ENCODE measurements at places on chromosomes 7 and 10.

- peak; percentile 54 for DNase-seq
These were observed 74.5 kb downstream of the INSIG1 start for GRCh38 chr7:155371884-155372781.

DNA sequence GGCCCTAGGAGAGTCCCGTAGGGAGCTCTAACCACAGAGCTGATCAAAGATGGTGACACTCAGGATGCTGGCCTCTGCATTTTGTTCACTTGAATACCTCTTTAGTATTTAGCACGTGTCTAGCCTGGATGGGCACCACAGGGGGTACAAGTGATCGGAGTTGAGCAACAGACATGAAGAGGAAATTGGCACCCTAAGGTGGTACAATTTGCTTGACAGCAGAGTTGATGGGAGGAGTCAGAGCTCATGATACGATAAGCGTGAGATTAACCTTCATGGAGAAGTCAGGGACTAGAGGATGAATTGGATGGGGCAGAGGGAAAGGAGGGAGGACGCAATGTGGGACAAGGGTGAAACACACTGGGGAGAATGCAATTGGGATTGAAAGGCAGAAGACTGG lies 9.9 kb upstream of the ZNF212 start:
- peak; percentile 17 for DNase-seq

GRCh38 chr7:146255609-146256008 lies 139.0 kb downstream of the CNTNAP2 start:
- no peak for DNase-seq

DNA sequence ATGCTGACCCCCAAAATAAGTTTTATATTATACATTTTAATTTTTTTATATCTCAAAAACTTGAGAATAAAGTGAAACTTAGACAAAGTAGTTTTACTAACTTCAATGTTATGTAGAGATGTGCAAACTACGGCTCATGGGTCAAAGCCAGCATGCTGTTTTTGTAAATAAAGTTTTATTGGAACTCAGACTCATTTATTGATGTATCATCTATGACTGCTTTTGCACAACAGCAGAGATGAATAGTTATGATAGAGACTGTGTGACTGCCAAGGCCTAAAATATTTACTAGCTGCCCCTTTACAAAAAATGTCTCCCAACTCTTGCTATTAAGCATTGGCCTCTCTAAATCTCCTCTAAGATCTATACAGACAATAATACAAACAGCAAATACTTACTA lies 12.4 kb downstream of the MTPN start:
- DNase-seq, result no peak

- no peak for DNase-seq
These were observed 406.5 kb upstream of the GALNT17 start for GRCh38 chr7:70725448-70725847.

GRCh38 chr10:62352356-62352970 lies 21.7 kb upstream of the ZNF365 start:
- no peak for DNase-seq

GRCh38 chr10:396535-397220 lies 261.4 kb downstream of the ZMYND11 start:
- no peak for DNase-seq

DNA sequence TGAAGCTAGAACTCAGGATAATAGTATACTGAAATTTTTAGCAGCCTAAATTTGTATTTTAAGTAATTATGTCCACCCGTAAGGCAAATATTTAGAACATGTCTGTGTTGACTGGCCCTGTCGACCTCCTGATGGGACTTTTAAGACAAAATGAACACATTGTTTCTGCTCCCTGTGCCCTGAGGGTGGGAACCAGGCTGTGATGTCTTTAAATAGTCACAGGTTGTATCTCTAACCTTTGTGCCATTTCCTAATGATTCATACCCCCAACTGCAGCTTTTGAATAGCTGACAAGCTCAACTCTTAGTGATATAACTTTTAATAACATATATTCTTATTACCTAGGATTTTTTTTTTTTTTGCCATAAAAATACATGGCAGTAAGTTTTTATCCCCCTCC lies 494.9 kb upstream of the AKR1E2 start:
- DNase-seq, result no peak

GRCh38 chr10:44238212-44238611 lies 146.7 kb downstream of the CXCL12 start:
- DNase-seq, result no peak

- DNase-seq, result no peak
These were observed 69.8 kb downstream of the MAP3K8 start for GRCh38 chr10:30503700-30504266.

DNA sequence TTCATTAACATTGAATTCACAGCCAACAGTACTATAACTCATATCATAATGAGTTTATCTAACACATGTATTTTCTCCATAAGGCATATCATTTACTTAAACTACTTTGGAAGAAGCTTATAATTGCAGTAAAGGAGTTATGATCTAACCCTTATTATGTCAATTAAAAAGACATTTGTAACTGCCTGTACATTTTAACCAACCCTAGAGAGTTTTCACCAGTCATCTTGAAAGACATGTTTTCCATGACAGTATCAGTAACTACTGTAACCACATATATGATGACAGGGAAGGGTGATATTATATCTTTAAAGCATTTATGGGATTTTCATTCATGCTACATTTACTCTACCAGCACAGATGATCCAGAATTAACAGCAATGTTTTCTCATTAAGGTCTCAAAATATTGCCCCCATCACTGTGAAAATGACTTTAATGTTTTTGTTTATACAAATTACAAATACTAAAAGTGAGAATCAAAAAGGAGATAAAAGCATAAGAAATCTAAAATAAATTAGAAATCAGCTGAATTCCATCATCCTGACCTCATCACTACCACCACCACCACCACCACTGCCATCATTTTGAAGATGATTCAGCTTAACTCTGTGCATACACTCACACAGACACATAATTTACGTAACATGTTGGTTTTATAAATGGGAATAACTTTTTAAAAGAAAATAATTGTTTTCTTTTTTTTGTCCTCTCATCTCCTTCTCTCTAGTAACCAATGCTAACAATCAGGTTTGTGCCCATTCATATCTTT lies 53.6 kb downstream of the MKLN1 start:
- no peak for DNase-seq

GRCh38 chr10:12595936-12596576 lies 246.7 kb downstream of the CAMK1D start:
- DNase-seq, result no peak

DNA sequence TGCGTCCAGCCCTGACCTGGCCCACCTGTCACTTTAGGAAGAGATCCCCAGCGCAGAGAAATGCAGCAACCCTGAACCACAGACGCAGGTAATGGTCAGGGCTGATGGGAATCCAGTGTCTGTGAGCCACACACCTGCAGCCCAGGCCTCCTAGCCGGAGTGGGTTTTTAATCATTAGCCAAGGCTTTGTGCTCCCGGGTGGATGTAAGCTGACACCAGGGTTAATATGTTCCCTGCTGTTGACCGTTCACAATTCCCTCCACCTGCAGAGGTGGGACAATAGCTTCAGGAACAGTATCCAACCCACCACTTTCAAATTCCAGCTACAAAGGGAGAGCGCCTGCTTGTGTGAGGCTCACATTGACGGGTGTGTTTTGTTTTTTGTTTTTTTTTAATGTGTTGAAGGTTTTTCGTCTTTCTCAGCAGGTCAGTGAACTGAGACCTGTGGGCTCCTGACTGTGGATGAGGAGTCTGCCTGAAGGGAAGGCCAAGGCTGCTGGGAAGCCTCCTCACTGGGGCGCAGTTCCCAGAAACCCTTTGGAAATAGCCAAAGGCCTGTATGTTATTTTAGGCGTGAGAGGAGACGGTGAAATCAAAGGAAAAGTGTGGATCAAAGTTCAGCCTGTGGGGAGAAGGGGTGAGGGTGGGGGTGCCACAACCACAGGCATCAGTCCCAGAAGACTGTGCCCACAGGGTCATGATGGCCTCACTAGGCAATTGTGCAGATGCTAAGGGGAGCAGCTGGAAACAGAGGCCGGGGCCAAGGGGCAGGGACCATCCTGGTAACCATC lies 111.1 kb downstream of the TNS3 start:
- no peak for DNase-seq

- no peak for DNase-seq
These were observed 72.9 kb downstream of the ADK start for GRCh38 chr10:74223755-74224529.

- DNase-seq, result no peak
These were observed 260.8 kb upstream of the HABP2 start for GRCh38 chr10:113292086-113292485.

GRCh38 chr7:129575699-129576098 lies 35.8 kb upstream of the NRF1 start:
- DNase-seq, result no peak

- peak; percentile 20 for DNase-seq
These were observed 328.4 kb upstream of the AOAH start for GRCh38 chr7:37052705-37053104.

DNA sequence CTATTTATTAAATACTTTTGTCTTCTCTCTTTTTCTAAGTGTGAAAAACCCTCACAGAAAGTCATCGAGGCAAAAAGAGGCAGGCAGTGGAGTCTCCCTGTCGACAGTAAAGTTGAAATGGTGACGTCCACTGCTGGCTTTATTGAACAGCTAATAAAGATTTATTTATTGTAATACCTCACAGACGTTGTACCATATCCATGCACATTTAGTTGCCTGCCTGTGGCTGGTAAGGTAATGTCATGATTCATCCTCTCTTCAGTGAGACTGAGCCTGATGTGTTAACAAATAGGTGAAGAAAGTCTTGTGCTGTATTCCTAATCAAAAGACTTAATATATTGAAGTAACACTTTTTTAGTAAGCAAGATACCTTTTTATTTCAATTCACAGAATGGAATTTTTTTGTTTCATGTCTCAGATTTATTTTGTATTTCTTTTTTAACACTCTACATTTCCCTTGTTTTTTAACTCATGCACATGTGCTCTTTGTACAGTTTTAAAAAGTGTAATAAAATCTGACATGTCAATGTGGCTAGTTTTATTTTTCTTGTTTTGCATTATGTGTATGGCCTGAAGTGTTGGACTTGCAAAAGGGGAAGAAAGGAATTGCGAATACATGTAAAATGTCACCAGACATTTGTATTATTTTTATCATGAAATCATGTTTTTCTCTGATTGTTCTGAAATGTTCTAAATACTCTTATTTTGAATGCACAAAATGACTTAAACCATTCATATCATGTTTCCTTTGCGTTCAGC lies 43.4 kb downstream of the TARP start:
- no peak for DNase-seq

- no peak for DNase-seq
These were observed 22.4 kb upstream of the AHR start for GRCh38 chr7:17275749-17276671.

DNA sequence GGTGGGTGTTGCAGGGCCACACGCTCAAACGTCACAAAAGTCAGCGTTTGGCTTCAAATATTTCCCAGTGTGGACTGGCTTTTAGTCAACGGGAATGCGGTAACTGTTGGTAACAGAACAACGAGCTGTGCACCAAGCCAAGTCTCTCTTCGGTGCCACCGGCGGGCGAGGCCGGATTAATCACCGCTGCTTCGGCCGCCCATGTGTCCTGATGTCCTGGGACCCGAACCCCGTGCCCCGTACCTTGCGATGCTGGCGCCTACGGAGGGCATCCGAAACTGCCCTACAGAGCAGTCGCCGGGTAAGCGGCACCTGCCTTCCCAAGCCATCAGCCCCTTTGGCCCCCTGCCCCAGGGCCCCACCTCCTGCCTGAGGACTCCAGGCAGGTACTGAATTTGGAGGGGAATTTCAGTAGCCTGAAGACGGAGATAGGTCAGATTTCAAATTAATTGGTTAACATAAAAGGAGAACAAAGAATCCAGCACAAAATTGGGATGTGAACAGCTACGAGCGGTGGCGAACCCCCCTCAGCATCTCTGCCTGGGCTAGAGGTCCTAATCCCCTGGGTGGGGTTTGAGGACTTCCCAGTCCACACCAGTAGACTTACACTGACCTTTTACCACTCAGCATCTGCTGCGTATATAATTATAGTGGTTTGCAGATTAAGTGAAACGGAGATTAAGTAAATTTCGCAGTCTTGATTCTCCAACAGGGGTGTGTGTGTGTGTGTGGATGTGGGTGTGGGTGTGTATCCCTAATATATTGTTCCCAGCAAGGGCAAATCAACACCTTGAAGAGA lies at the start of gene LRRC72:
TSS of gene LRRC72 (plus strand) at position 84 of the 799 bp plus-strand sequence. CDS start at position 212, 128 bp downstream.
- DNase-seq, result no peak

- DNase-seq, result no peak
These were observed 183.2 kb downstream of the FGFR2 start for GRCh38 chr10:121415063-121415399.

DNA sequence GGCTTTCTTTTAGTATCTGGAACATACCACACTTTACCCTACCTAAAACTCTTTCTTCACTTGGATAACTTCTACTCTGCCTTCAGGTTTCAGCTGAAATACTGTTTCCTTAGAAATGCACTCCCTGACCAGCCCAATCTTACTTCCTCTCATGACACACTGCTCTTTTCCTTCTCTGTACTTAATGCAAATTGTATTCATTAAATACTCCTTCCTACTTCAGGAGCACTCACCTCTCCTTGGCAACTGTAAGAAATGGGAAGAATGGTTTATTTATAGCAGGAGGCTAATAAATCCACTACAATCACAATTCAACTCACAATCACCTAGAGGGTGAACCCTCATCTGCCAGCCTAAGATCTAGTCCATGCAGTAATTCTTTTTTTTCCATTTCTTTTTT lies 15.2 kb downstream of the ZCWPW1 start:
- no peak for DNase-seq
